CD4-positive, alpha-beta T cell (primary cell): ENCODE measurements at places on chromosomes 13 and 19. TPM values are rescaled to one million over a fixed set of nuclear protein-coding genes. Genes with fewer than 3 reads are reported as not detected.

SRRM5 gene
- 0.25 TPM for total RNA-seq

DNA sequence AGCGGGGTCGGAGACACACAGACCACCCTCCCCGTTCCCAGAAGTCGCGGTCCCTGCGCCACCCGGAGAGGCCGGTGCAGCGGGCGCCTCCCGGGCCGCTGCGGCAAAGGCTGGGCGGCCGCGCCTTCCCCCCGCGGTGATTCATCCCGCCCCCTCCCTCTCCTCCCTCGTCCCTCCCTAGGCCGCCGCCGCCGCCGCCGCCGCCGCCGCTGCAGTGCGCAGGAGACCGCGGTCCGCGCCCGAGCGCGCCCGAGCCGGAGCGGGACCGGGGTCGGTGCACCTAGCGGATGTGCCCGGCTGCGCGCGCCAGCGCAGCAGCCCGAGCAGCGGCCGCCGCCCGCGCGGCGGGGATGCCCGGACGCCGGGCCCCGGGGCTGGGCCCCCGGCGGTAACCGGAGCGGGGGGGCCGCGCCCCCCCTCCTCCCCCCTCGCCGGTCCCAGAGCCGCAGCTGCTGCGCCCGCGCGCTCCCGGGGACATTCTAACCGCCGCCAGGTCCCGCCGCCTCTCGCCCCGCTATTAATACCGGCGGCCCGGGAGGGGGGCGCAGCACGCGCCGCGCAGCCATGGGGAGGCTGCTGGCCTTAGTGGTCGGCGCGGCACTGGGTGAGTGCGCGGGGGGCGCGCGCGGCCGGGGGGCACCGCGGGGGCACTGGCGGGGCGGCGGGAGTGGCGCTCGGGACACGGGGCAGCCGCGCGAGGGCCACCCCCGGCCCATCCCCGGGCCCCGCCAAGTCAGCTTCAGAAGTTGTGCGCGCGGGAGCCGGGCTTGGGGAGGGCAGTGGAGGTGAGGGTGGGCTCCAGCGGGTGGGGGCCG lies at the start of gene SCN1B:
TSS of gene SCN1B (plus strand) at position 214 of the 815 bp plus-strand sequence. CDS start at position 565, 351 bp downstream.
- no peak within 1 kb of the TSS for H3K27ac ChIP-seq
- DNase-seq: peak; percentile 69
- peaks cover 6% of the 10 kb centered on the region for H3K27me3 ChIP-seq
- H3K4me1 ChIP-seq: peaks cover 15% of the 10 kb centered on the region

CDC42EP5 gene
- total RNA-seq: not detected

CRLF1 gene
- not detected for total RNA-seq

VSIG10L gene
- 0.11 TPM for total RNA-seq

DNA sequence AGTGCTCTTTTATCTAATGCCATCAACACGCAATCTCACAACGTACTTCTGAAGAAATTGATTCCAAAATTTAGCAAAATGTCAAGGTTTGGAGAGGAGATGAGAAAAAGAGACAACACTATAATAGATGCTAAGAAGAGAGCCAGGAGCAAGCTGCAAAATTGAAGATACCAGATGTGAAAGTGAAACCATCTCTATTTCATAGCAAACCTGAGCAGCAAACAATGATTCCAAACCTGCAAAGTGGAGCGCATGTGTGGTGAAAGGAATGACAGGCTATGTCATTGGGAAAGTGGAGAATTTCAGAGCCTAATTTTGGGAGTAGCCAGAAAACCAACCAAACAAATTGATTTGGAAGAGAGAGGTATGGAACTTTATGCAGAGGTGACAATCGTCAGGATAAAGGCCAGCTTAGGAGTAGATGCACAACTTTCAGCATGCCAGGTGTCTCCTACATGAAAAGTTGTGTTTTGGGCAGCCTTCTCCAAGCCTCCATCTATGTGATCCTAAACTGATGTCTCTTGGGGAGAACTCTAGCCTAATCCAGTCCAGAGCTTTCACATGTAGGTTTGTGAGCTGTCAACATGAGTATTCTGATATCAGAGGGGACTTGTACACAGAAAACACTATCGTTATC lies 158.4 kb upstream of the FNDC3A start:
- peak overlapping the region; percentile 39 for H3K4me3 ChIP-seq
- no peaks in the 10 kb centered on the region for H3K36me3 ChIP-seq
- DNase-seq: peak; percentile 53
- H3K27ac ChIP-seq: no peak overlapping the region

RYR1 gene
- total RNA-seq: 1.2 TPM

DNA sequence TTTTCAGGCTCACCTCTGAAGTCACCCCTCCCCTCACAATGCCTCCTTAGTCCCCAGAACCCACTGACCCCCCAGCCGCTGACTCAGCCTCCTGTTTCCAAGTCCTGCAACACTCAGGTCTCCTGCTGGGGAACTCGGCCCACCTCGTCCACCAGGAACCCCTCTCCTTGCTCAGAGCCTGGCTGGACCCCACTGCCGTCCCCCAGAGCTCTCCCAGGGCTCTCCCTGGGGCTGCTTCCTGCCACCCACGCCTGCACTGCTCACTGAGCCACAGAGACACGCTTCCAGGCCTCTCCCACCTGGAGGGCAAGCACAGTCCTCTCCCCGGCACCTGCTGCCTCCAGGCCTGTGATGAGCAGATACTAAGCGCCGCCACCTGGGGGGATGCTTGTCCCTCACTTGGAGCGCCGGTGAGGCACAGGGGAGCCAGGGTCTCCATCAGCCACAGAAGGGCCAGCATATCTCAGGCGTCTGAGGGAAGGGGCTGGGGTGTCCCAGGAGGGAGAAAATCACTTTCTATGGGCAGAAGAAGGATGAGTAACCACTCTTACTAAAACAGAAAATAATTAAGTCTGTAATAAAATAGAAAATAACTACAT lies 53.8 kb downstream of the KLF2 start:
- no peak overlapping the region for H3K4me3 ChIP-seq
- peaks cover 99% of the 10 kb centered on the region for H3K4me1 ChIP-seq
- no peaks in the 10 kb centered on the region for H3K27me3 ChIP-seq
- peaks cover 11% of the 10 kb centered on the region for H3K36me3 ChIP-seq

DNA sequence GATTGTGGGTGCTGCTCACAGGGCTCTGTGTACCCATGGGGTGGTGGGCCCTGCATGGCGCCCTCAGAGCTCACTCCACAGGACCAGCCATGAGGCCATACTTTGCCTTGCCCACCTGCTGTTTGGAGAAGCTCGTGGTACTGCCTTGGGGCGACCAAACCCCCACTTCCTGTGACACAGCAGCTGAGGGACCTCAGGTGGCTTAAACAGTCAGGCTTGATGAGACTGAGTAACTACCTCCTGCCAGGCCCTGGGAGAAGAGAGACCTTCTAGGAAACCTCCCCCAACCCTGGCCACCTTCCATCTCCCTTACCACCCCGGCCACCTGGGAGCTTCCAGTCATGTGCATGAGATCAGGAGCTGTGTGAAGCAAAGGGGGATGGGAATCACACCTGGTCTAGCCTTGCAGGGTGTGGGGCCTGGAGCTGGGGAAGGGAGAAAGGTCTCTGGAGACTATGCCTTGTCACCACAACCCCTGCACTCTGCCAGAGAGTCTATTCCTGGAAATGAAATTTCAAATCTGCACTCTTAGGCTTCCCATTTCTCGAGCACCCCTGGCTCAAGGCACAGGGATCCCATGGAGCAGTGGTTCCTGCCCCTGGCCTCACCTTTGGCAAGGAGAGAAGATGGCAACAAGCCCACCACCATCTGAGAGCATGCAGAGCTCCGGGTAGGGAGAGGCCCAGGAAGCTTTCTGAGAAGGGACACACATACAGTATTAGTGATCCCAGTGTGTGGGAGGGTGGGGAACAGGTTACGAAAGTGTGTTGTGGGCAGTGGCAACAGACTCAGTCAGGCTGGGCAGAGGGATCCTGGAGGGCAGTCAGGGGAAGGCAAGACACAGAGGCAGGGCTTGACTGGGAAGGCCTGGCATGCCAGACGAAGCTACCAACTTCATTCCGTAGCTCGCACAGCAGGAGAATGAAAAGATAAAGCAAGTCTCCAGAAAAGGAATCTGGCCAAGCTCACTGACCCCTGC lies 125.0 kb downstream of the URI1 start:
- H3K27ac ChIP-seq: no peak overlapping the region
- no peaks in the 10 kb centered on the region for H3K4me1 ChIP-seq
- no peaks in the 10 kb centered on the region for H3K27me3 ChIP-seq
- H3K36me3 ChIP-seq: no peaks in the 10 kb centered on the region
- no peak for DNase-seq

DNA sequence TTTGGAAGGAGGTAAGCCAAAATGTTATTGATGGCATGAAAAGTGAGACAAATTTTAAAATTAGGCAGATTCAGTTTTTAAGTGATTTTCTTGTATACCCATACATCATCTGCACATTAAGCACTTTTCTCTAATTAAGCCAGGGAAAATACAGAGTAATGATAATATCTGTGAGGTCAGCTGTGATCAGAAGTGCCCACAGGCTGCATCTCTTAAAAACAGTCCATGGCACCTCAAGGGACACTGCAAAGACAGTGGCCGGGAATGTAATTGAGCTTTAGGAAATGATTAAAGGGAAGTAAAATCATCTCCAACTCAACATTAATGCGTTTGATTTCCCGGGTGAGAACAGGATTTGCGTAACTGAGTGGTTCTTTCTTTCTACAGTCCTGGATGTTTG lies 2.0 kb downstream of the COL4A1 start:
- H3K4me1 ChIP-seq: no peaks in the 10 kb centered on the region
- H3K27me3 ChIP-seq: peaks cover 59% of the 10 kb centered on the region
- no peak overlapping the region for H3K4me3 ChIP-seq
- no peak overlapping the region for H3K27ac ChIP-seq
- H3K36me3 ChIP-seq: no peaks in the 10 kb centered on the region

ZNF345 gene
- total RNA-seq: 5.9 TPM

DNA sequence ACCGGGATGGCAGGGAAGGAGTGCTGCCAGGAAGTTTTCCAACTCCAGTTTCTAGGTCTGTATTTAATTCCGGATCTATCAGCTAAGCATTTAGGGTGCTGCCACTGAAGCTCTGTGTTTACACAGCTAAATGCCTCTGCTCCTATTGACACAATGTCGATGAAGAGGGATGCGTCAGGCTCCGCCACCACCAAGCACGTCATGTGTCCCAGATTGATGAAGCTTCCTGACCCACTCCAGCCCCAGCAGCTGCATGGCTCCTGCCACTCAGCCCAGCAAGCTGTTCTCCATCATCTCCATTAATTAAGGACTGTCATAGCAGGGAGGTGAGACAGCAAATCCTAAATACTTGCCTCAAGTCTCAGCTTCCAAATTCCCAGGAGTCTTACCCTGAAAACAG lies 435.2 kb upstream of the ZNF507 start:
- H3K27ac ChIP-seq: no peak overlapping the region
- DNase-seq: no peak
- H3K36me3 ChIP-seq: no peaks in the 10 kb centered on the region
- no peaks in the 10 kb centered on the region for H3K4me1 ChIP-seq
- no peaks in the 10 kb centered on the region for H3K27me3 ChIP-seq
- no peak overlapping the region for H3K4me3 ChIP-seq

DNA sequence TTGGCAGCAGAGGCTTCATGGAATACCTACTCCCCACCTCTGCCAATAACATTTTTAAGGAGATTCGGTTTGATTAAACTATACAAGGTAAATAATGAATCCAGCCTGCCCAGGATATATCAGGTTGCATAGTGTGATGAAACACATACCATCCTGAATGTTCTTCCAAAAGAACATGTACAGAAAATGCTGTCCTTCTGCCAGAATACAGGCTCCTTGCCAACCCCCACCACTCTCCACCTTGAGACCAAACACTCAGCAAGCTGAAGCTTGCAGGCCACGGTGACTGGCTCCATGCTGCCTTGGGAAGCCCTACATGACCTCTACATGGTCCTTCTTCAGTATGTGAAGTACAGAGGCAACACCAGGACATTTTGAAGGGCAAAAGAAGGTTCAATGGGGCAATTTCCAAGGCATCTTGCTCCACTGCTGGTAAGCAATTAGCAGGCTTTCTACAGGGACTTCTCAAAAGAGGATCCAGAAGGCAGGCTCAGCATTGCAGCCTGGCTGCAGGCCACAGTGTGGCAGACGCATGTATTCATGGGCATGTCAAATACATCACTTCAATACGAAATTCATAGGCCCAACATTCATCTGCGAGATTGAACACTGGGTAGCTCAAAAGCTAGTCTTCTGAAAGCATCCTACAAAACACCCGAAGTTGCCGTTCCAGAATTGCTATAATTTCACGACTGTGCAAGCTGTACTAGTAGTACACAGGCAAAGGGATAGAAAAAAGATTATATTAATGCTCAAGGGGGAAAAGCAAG lies 62.4 kb upstream of the SERP2 start:
- no peaks in the 10 kb centered on the region for H3K27me3 ChIP-seq
- DNase-seq: no peak
- no peak overlapping the region for H3K4me3 ChIP-seq

DNA sequence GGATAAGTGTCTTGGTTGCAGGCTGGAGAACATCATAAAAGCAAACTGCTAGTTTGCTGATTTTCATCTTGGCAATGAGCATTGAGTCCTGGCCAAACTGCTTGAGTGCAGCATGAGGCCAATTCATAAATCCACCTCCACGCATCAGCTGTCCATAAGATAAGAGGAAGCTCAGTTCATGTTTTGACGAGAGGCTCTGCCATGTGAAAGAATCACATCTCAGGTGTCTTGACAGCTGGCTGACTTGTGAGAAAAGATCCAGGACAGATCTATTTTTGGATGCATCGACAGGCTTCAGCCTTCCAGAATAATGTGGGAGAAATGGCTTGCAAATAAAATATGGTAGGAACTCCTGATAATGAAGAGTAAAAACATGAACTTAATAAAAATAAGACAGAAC lies 5.4 kb upstream of the ZNF682 start:
- DNase-seq: no peak
- no peak overlapping the region for H3K27ac ChIP-seq
- no peak overlapping the region for H3K4me3 ChIP-seq
- H3K27me3 ChIP-seq: no peaks in the 10 kb centered on the region
- H3K36me3 ChIP-seq: no peaks in the 10 kb centered on the region
- peaks cover 2% of the 10 kb centered on the region for H3K4me1 ChIP-seq

NLRP7 gene
- total RNA-seq: not detected

EPSTI1 gene
- 23.5 TPM for total RNA-seq

DNA sequence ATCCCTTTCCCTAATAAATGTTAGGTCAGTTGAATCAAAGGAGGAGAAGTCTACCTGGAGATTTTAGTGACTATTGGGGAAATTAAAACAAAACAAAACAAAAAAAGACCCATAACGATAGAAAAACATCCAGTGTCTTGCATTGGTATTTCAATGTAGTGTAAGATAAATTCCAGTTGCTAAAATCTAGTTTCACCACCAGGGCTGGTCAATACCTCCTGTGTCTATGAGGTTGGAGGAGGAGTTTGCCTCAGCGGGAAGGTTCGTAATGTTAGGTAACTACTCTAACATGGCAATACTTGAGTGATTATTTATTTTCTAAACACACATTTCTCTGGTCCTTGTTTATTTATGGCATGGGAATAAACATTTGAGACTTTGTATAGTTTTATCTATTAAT lies 483.2 kb downstream of the FGF9 start:
- H3K27me3 ChIP-seq: no peaks in the 10 kb centered on the region
- H3K4me1 ChIP-seq: no peaks in the 10 kb centered on the region
- H3K4me3 ChIP-seq: no peak overlapping the region
- H3K36me3 ChIP-seq: no peaks in the 10 kb centered on the region
- DNase-seq: no peak

URAD gene
- total RNA-seq: not detected

- H3K27ac ChIP-seq: no peak overlapping the region
- no peaks in the 10 kb centered on the region for H3K36me3 ChIP-seq
- DNase-seq: no peak
Measured at GRCh38 chr13:71274923-71275608, 591.9 kb downstream of the DACH1 start.

- H3K36me3 ChIP-seq: no peaks in the 10 kb centered on the region
- no peaks in the 10 kb centered on the region for H3K27me3 ChIP-seq
- no peak overlapping the region for H3K27ac ChIP-seq
- no peak for DNase-seq
- H3K4me1 ChIP-seq: peaks cover 29% of the 10 kb centered on the region
- peak overlapping the region; percentile 70 for H3K4me3 ChIP-seq
Measured at GRCh38 chr19:13795595-13796300, 505 bp downstream of the ZSWIM4 start.
